Stimulated activated CD4-positive, alpha-beta T cell treated with anti-CD3 and anti-CD28 coated beads, Interleukin-4, amount 100 ng/mL, for 4 hours (primary cell): ENCODE measurements at places on chromosomes 2 and 18.

DNA sequence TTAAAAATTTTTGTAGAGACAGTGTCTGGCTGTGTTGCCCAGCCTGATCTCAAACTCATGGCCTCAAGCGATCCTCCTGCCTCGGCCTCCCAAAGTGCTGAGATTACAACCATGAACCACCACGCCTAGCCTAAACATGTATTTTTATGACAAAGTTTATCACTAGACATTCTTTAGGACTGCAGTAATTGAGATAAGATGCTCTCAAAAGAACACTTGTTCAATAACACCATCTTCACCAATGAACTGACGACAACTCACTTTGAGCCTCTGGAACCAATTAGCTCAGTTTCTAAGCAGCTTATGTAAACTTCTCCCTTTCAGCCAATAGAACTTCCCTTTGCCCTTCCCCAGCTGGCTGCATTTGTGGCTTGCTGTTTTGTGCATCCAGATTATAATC is 15.3 kb upstream of the PPP4R1 start:
- no peak for DNase-seq

GRCh38 chr2:167761465-167762136 is 485.8 kb downstream of the STK39 start:
- no peak for DNase-seq

DNA sequence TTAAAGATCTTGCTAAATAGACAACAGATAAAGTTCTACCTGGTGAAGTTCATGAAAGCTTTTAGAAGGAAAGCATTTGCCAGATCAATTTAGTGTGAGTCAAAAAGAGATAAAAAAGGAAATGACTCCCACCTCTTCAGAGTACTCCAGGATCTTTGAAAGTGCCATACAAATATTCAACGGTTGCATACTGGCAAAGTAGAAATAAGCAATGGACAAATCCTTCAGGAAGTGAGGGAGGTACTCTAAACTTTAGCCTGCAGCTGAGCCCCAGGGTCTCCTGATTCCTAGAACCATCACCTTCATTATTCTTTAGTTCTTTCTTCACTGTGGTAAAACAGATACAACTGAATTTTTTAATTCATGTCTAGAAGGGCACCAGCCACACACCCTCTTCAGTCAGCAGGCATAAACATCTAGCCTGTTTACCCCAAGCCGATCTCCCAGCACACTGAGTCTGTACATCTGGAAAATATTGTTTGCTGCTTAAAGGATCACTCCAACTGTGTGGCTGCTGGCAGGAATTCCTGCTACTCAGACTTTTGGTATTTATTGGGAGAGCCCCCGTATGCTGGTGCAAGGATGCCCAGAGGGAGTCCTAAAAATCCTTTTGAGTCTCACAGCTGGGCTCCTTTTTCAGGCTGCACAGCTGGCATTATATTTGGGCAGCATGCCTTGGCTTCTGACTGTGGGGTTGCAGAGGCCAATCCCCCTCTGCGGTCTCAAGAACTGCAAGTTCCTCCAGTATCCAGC is 72.3 kb upstream of the SESTD1 start:
- no peak for DNase-seq

- DNase-seq = no peak
These were observed 58.2 kb downstream of the KCNG3 start for GRCh38 chr2:42435628-42436027.

- DNase-seq = no peak
These were observed 307.0 kb upstream of the CWC22 start for GRCh38 chr2:180314086-180314485.

DNA sequence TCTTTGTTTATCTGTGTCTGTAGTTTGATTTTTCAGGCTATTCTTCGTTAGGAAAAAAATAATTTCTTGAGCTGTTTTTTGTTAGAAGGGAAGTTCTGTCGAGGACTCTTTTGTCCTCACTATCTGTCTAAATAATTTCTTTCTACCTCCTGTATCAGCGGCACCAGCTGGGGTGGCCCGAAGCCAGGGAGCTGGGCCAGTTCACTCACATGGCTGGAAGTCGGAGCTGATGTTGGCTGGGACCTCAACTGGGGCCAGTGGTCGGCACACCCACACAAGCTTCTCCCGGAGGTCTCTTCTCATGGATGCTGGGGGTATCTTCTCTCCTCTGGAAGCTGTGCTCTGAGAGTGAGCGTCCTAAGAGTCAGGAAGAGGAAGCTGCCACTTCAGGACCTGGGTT is 8.0 kb upstream of the PDIA6 start:
- DNase-seq = no peak

- DNase-seq = no peak
These were observed 42.7 kb downstream of the ZNF516 start for GRCh38 chr18:76452357-76452756.
